ENCODE measurements at places on chromosomes 3 and 15.

GRCh38 chr3:142777927-142778326 lies 54.1 kb downstream of the TRPC1 start:
- no peak for DNase-seq

GRCh38 chr3:128782282-128783146 lies 56.5 kb downstream of the RAB7A start:
- DNase-seq: no peak

- DNase-seq: no peak
Measured at GRCh38 chr15:33108518-33108917, 86.0 kb downstream of the FMN1 start.

DNA sequence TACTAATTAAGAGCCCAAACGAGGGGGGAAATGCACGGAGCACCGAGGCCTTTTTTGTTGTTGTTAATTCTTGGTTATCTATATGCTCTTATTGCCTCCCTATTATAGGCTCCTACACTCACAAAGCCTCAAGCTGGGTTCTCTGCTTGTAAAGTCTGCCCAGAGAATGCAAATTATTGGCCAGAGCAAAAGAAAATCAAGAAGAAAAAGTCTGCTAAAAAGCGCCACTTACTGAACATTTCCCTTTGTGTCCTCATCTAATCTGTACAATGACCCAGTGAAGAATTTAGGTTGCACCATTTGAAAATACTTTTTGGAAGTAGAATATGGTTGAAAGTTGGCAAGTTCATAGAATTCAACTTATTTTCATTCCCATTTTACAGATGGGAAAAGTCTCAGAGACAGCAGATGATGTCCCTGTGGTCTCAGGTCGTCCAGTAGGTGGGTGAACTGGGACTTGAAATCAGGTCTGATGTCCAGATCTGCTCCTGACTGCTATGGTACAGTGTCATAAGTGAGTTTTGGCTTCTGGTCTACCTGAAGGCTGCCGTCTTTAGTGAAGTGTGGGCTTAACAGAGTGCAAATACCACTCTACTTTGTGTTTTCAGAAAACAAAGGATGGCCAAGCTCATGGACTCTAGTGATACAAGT lies 1.1 kb upstream of the TNFAIP8L3 start:
- DNase-seq: no peak

DNA sequence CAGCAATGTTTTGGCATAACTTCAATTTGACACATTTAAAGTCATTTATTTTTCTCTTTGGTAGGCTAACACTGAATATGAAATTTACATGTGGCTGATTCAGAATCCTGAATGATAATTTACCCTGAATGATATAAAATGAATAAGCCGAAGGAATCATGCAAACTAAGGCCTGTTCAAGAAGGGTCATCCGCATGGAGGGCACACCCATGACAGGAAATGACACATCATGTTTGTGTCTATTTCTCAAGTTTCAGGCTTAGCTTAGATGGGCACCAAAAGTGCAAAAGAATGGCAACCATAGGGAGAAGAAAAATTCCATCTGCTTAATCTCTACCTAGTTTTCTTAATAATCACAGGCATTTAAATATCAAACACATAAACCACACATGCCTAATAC lies 141.5 kb downstream of the DUT start:
- DNase-seq: no peak

DNA sequence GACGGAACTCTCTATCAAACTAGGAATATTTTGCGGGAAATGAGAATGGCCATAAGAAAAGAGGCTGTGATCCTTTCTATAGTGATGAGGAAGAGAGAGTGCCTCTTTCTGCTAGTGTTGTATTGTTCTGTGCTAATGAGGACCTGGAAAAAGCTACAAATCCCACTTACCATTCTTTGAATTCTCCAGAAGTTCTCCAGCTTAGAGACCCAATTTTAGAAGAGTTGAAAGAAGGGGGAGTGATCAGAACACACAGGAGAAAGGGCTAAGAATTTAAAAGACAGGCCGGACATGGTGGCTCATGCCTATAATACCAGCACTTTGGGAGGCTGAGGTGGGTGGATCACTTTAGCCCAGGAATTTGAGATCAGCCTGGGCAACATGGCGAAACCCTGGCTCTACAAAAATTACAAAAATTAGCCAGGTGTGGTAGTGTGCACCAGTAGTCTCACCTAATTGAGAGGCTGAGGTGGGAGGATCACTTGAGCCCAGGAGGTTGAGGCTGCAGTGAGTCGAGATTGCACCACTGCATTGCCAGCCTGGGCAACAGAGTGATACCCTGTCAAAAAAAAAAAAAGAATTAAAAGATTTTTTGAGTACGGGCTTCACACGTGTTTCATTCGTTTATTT lies 126.9 kb downstream of the IQCH start:
- peak; percentile 68 for DNase-seq

DNA sequence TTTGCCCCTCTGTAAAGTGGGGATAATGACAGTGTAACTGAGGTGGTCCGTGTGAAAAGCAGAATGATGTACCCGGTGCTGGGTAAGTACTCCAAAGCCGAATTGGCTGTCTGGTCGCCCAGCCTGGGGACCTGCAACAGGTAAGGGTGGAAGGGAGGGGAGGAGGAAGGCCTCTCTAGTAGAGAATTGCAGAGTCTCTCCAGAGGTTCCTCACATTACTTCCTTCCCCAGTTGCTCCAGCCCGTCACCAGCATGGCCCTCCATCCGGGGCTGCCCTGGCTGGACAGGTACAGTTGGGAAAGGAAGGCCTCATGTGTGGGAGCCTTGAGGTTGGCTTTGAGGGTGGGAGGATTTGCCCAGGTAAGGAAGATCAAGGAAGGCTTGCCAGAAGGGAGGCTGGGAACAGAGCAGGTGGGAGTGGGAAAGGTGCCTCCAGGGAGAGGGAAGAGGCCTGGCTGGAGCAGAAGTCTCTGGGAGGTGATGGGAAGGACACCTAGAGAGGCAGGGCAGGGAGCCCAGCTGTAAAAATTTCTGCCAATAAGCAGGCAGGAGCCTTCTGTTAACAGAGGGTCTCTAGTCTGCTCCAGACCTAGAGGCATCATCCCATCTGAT lies 1.7 kb upstream of the PSTPIP1 start:
- DNase-seq: no peak

- no peak for DNase-seq
Measured at GRCh38 chr3:128285042-128285966, 132.0 kb downstream of the EEFSEC start.

DNA sequence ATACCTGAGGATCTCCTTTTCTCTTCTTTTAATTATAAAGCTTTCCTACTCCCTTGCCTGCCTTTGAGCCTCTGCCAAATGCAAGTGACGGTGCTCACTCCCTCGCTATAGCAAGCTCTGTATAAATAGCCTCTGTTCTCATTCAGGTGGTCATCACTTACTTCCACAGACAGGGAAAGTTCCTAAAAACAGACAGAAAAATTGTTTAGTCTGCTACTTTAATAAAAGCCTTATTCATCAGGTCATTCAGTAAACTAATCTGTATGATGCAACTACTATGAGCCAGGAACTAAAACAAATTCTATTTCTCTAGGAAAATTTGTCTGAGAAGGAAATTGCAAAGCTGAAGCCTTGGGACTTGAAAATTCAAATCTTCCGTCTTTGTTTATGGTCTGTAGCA lies 10.2 kb upstream of the DLG1 start:
- no peak for DNase-seq

GRCh38 chr15:101641894-101642293 lies 10.3 kb downstream of the TM2D3 start:
- DNase-seq: no peak

GRCh38 chr15:52080706-52081392 lies 31.7 kb downstream of the BCL2L10 start:
- no peak for DNase-seq

DNA sequence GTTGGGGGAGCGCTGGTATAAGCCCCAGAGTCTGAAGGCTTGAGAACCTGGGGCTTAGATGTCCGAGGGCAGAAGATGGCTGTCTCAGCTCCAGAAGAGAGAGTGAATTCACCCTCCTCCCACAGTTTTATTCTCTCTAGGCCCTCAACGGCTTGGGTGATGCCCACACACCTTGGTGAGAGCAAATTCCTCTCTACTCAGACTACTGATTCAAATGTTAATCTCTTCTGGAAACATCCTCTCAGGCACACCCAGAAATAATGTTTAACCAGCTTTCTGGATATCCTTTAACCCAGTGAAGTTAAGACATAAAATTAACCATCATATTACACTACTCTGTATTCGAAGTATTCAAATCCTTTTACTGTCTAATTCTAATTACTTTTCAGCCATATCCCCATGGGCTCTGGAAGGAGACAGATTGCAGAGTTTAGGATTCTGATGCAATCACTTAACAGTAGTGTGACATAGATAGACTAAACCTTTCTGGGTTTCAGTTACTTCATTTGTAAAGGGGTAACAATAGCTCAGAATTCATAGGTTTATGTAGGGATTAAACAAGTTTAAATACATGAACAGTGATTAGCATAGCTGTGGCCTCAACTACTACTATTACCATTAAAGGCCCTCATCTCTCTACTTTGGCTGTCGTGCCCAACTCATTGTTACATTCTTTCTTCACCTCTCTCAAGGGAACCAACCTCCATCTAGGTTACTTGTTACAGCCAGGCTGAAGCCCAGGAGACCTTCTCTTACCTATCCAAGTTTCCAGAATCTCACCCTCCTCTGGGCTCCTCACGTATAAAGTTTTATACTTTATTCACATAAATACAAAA lies 25.7 kb upstream of the ANO10 start:
- DNase-seq: no peak

GRCh38 chr3:100761211-100761942 lies 52.1 kb downstream of the TFG start:
- no peak for DNase-seq

- DNase-seq: no peak
Measured at GRCh38 chr3:24199775-24200247, 254.7 kb downstream of the NR1D2 start.

DNA sequence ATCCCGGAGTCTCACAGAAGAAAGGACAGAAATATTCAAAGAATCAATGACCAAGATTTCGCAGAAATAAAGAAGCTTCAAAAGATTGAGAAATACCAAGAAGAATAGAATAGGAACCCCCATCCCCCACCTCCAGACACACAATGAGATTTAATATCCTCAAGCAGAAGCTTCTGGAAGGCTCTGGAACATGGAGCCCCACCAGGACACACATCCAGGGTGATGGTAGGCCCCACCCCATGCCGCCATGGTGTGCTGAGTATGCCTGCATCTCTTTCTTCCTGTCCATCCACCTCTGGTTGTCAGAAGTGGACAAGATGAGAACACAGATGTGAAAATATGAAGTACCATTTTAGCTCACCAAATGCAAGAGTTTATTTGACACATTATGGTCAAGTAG lies 19.3 kb downstream of the PRR23E start:
- DNase-seq: no peak

DNA sequence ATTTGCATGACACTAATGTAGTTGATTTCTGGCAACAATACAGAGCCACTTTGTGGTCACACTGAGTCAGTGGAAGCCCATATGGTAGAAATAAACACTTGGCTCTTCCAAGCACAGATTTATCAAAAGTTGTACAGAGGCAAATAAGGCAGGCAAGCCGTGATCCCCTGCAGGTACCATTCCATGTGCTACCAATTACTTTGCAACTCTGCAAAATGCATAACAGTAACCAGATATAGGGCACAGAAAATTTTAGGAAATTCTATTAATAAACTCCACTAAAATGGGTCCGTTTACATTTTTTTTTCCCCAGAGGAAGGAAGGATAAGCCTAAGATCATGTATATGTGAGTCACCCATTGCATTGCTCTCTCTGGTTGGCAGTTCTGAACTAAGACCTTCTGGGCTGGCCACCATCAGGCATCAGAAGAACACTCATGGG lies 103.1 kb upstream of the PTX3 start:
- DNase-seq: no peak

Measured in G401 (cell line).